Fibroblast of skin of right quadriceps (primary cell): ENCODE measurements at places on chromosomes 2 and 18.

DNA sequence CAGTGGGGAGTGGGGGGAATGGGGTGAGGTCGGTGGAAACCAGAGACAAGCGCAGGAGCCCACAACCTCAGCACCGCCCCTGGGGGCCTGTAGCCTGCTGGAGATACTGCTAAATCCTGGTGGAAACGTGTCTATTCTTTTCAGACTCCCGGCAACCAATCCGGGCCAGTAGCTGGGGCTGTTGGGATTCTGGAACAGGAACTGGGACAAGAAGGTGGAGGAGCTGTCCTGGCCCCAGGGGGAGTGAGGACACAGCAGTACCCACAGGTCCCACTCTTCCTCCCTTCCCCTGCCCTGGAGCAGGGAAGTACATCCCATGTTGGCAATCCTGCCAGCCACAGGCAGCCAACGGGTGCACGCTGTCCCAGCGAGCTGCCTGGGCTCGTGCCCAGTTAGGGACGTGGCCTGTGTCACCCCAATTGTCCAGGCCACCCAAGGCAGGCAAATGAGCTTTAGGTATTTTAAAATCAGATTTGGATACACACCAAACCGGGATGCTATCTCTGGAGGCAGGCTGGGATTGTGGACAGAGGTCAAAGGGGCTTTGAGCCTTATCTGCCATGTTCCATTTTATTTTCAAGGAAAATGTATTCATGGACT lies 51.8 kb downstream of the HS1BP3 start:
- DNase-seq, result no peak

GRCh38 chr2:121189011-121189410 lies 96.0 kb downstream of the TFCP2L1 start:
- DNase-seq, result no peak

DNA sequence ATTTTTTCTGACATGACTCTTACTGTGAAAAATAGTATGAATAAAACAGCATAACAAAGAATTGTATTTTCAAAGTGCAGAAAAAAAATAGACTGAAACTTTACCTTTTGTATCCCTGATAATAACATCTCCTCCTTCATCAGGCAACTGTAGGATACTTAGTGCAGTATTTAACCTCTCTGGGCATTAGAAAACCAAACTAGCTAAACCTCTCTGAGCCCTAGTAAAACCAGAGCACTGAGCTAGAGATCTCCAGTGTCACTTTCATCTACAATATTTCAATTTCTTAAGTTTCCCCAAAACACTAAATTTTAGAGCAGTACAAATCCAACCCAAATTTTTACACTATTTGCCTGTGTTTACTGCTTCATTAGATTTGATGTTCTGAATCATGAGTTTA lies 594.0 kb upstream of the LINC00305 start:
- DNase-seq, result no peak

- peak; percentile 94 for DNase-seq
Observed at GRCh38 chr18:60053747-60054304, 154.0 kb downstream of the PMAIP1 start.

- no peak for DNase-seq
Observed at GRCh38 chr2:36502081-36502480, 95.9 kb downstream of the FEZ2 start.

DNA sequence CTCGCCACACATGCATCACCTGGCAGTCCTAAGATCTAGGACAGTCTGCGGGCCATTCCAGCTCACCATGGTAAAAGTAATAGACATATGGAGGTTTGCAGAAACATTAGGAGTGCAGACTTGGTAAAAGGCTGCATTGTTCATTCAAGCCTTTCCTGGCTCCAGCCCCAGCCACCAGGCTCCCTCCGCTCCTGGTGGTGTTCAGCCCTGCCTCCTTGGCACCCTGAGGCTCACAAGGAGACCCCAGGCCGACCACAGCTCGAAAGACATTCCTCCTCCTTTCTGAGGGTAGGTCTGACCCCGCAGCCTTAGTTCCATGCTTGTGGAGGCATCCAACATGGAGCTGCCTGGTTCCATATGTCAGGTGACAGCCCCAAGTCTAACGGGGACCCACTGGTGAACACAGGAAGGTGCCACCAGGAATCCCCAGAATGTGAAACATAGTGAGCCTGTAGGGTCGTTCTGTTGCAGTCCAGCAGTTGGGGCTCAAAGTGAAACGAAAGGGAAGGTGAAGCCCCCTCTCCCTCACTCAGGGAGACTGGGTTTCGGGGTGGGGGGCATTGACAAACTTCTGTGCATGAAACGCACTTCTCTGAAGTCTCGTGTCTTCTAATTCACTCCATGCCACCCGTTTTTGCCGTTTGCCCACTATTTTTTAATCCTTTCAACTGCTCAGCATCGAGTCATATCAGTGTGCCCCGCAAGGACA lies 5.0 kb upstream of the SP100 start:
- no peak for DNase-seq

DNA sequence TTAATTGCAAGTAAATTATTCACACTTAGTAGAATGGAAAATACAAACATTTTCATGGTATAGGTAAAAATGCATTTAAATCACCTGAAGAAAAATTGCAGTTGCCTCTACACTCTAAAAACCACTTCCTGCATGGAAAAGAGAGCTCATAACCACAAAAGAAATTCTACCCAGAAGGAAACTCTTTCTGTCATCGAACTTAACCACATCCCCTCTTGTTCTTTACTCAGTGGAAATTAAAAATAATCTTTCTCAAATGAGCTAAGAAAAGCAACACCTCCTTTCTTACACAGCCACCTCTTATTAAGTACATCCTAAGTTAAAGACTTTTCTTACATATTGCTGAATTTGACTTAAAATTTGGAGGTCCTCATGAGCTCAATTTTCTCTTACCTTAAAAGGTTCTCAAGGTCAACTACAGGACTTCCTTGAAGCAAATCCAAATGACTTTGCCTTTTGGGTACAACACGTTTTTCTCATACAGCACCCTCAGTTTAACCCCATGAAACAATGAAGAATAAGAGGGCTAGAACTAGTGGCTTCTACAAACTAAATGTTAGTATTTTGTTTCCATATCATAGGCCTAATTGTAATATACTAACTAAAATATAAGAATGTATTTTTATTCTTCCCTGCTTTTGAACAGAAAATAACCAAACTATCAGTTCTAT lies 109.1 kb upstream of the CRIM1 start:
- DNase-seq, result no peak

DNA sequence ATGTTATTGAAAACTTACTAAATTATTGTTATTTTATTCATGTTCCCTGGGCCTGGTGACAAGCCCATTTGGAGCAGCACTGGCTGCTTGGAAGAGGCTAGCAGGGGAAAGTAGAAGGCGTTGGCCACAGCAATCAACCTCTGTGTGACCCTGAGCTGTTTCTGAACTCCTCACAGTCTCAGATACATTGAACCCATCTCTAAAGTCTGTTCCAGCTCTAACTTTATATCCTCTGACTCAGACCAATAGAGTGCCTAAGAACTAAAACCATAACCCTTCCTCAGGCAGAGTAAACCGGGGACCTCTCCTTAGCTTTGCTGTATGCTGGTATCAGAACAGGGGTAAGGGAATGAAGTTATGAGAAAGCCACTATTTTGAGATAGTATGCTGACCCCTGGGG lies 96.4 kb upstream of the NOL4 start:
- DNase-seq, result no peak

GRCh38 chr2:201471732-201472393 lies 20.3 kb downstream of the STRADB start:
- peak; percentile 85 for DNase-seq

- DNase-seq, result peak; percentile 66
Observed at GRCh38 chr2:40642237-40642636, 190.3 kb upstream of the SLC8A1 start.

GRCh38 chr18:76496194-76496890 lies 1.3 kb upstream of the ZNF516 start:
- DNase-seq, result peak; percentile 76

DNA sequence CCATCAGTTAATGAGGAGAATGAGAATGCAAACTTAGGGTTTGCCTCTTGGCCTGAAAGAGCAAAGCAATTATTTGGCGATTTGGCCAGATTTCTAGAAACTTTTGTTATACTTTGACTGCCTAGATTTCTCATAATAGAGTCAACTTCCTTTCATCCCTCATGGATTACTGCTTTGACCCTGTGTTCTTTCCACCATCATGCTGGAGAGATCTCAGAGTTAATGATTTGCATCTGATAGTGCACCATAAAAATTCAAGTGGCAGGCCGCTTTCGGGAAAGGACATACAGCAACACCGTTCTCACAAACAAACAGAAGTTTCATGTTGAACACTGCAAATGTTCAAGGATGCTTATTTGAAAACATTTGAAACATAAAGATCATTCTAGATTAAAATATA lies 143.7 kb upstream of the ZFP36L2 start:
- no peak for DNase-seq

GRCh38 chr2:231007286-231008098 lies 11.6 kb downstream of the SPATA3 start:
- no peak for DNase-seq

GRCh38 chr18:42192251-42193248 lies 237.5 kb downstream of the PIK3C3 start:
- DNase-seq, result peak; percentile 9

- DNase-seq, result no peak
Observed at GRCh38 chr2:1990724-1991123, 246.4 kb upstream of the PXDN start.

- DNase-seq, result peak; percentile 54
Observed at GRCh38 chr2:25879133-25879730, 945 bp upstream of the ASXL2 start.

- no peak for DNase-seq
Observed at GRCh38 chr2:238716171-238716570, 131.7 kb upstream of the TWIST2 start.

- DNase-seq, result no peak
Observed at GRCh38 chr2:10903861-10904210, 7.9 kb upstream of the KCNF1 start.

DNA sequence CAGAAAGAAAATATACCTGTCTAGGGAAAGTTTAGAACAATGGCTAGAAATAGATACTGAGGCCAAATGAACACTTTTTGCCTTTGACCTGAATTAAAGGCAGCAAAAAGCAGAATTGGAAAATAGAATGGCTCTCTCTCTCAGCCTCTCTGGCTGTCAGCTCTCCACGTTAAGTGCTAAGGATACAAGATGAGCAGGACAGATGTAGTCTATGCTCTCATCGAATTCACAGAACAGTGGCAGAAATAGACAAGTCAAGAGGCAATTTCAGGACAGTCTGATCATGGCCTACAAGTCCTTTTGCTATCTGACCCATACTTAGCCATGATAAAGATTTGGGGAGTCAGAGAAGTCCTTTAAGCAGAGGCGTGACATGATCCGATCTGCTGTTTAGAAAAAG lies 120.2 kb upstream of the CREB1 start:
- DNase-seq, result no peak

GRCh38 chr2:65711863-65712262 lies 279.5 kb upstream of the SPRED2 start:
- no peak for DNase-seq

DNA sequence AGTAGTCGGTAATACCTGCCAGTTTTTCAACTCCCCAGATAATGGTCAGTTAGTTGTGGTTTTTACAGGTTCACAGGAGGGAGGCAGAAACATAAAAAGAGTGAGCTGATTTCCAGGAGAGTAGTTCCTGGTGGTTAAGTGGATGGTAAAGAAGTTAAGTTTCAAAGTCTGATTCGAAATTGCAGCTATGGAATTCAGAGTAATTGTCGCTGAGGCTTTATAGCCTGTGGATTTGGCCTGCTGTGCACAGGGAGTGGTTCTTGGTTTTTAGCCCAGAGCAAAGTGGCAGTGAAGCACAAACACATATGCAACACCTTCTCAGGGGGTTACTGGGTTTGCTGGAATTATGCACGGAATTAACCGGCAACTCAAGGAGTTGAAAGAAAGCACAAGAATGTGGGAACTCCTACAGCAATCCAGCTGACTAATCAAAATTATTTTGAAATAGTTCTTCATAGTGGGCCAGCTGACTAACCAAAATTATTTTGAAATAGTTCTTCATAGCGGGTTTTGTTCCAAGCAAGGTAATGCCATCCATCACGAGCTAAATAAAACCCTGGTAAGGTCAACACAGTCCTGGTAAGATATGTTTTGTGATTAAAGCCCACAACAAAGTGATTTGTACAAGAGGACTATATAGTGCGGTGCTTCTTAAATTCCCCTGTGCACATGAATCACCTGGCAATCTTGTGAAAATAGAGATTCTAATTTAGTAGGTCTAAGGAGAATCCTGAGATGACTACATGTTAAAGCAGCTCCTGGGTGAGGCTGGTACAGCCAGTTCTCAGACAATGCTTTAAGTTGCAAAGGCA lies 94.4 kb downstream of the SGPP2 start:
- DNase-seq, result peak; percentile 61

GRCh38 chr2:190486037-190486623 lies 48.4 kb downstream of the NEMP2 start:
- DNase-seq, result no peak

DNA sequence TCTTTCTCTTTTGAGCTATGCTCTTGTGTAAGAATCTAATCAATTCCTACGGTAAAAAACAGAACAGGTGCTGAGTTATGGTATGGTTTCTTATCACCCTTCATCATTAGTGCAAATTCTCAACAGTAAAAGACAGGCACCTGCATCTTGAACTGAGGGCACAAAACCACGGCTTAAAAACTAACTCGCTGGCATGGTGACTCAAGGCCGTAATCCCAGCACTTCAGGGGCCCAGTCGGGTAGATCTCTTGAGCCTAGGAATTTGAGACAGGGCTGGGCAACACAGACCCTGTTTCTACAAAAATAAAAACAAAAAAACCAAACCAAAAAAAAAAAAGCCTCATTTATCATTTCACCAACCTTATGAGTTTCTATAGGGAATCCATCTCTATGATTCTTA lies 33.3 kb downstream of the THAP4 start:
- DNase-seq, result no peak

GRCh38 chr2:67965246-67965645 lies 97.6 kb downstream of the C1D start:
- no peak for DNase-seq

- DNase-seq, result no peak
Observed at GRCh38 chr2:29767606-29768335, 153.6 kb downstream of the ALK start.

DNA sequence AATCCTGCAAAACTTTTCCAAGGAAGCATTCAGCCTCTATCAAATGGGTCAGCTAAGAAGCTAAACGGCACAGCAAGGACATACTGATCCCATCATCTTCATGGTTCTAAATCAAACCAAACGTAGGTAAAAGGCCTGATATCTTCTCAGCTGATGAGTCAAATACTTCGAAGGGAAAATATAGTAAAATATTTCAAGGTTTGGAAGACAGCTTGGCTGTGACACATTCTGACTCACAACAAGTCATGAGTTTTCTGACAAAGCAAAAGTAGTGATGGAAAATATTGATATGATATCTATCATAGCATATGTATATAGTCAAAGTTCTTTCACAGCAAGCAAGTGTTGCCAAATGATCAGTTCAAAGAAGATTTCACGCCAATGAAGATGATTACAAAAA lies 31.5 kb downstream of the DOCK10 start:
- DNase-seq, result peak; percentile 81

GRCh38 chr2:186704897-186705296 lies 11.0 kb downstream of the FAM171B start:
- no peak for DNase-seq
